ENCODE measurements at places on chromosomes 2 and 18.

DNA sequence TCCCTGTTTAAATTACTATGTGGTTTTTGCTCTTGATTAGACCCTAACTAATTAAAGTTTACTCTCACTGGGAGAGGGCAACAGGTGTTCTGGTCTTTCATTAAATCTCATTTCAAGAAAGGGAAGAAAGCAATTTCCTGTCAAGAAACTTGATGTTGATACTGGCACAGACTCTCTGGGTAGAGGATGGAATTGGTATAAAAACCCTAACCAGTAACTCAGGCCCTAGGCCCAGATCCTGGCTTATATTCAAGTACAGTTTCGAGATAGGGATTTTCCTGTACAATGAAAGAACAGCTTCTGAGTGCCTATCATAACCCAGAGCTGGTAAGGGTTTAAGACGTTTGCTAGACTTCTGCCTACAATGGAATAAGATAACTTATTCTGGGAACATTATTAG lies 61.6 kb upstream of the ACYP2 start:
- DNase-seq: no peak

DNA sequence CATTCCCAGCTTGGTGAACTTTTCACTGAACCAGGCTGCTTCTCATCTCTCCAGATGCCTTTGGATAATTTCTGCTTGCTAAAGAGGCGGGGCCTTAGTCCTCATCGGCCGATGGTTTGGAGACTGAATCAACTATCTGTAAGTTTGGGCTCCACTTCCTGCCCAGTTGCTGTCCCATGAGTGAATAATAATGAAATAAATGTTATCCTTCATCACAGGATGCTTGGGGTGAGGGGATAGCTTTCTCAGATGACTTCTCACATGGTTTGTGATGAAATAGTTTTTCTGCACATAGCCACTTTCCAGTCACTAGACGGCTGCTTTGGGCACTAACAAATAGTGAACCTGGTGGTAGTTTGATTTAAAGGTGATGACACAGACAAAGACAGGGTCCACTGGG lies 376.6 kb upstream of the TRIB2 start:
- DNase-seq: no peak

DNA sequence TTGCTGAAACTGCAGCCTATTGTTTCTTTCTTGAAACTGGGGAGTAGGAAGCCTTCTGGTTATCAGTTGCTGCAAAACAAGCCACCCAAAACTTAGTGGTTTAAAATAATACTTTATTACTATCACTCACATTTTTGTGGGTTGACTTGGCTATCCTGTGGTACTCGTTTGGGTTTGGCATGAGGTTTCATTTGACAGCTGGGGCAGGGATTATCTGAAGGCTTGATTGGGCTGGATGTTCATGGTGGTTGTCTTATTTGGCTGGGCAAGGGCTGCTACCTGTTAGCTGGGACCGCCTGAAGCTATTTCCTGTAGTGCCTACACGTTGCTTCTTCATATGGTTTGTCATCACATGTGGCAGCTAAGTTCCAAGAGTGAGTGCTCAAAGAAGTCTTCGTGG lies 122.3 kb downstream of the PLCL1 start:
- DNase-seq: no peak

GRCh38 chr2:113829761-113830160 lies 60.1 kb upstream of the ACTR3 start:
- DNase-seq: no peak

Measured in chondrocyte (in vitro differentiated cells).